ENCODE measurements at places on chromosomes 7 and 10.
A peak's percentile ranks its signal among the peaks of the same experiment; 100 is the strongest.

GRCh38 chr7:82389876-82390275 is 53.7 kb downstream of the CACNA2D1 start:
- DNase-seq, result no peak

- DNase-seq, result no peak
Observed at GRCh38 chr7:66912195-66912594, 8.8 kb upstream of the TMEM248 start.

DNA sequence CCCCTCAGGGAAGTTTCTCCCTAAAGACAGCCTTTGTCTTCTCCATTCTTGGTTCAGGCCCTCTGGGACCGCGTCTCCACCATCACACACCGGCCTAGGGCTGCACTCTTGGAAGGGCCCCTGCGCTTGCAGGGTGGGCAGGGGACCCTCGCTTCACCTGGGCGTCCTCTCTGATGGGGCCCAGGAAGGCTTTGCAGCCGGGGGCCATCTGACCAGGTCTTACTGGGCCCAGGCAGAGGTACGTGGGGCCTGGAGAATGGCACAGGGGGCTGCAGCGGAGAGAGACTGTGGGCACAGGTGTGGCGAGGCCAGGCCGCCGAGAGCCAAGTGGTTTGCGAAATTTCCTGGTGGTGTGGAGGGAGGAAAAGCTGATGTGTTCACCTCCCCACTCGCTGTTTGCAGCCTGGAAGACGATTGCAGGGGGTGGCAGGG is 44.4 kb downstream of the ALOX5 start:
- DNase-seq, result no peak

- DNase-seq, result no peak
Observed at GRCh38 chr7:151299940-151300645, 41.5 kb upstream of the NUB1 start.

GRCh38 chr7:45236666-45237065 is 79.1 kb downstream of the RAMP3 start:
- no peak for DNase-seq

GRCh38 chr7:98090116-98090515 is 16.5 kb upstream of the LMTK2 start:
- DNase-seq, result no peak

DNA sequence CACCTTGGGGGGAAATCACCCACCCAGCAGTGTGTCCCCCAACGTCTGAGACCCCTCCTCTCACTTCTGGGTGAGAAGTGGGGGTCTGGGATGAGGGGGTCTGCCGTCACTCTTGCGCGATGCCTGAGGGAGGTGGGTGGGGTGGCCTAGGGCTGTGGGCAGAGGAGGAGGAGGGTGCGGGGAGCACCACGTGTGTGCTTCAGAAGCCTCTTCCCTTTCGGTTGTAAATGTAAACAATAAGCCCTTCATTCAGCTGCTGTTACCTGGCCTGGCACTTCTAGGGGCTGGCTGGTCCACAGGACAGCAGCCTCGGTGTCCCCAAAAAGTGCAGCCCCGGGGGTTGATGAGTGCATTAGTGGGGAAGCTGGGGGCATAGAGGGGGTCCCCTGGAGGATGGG is 1.3 kb downstream of the CLIP2 start:
- DNase-seq, result no peak

- DNase-seq, result no peak
Observed at GRCh38 chr10:92747600-92747999, 57.8 kb downstream of the HHEX start.

- no peak for DNase-seq
Observed at GRCh38 chr7:7418997-7419396, 116.7 kb downstream of the COL28A1 start.

DNA sequence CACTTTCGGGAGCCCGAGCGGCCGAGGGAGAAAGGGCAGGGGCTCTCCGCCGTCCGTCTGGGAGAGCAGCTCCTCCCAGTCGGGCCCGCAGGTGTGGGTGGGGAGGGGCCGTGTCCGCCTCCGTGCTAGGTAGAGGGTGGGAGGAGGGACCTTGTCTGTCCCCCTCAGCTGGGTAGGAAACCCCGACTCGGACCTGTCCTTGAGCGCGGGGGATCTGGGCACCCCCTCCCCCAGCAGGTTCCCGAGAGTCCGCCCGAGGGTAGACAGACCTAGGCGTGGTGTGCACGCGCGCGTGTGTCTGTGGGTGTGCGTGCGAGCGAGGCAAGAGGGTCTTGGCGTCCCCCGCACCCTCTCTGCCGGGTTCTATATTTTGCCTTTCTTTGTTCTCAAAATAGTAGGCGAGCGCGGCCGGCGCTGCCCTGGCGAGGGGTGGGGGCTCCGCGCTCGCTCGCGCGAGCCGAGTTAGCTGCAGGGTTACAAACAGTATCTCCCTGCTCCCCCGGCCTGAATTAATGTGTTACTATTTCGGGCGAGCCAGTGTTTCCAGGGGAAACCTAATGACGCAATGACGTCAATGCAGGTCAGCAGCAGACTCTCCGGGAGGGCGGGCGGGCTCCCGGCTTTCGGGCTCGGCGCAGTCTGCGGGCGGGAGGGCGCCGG is 73.9 kb upstream of the LEP start:
- DNase-seq, result peak; percentile 3

GRCh38 chr10:35464825-35465456 is 128.6 kb downstream of the CCNY start:
- no peak for DNase-seq

- DNase-seq, result no peak
Observed at GRCh38 chr10:110176141-110177030, 31.0 kb upstream of the MXI1 start.

DNA sequence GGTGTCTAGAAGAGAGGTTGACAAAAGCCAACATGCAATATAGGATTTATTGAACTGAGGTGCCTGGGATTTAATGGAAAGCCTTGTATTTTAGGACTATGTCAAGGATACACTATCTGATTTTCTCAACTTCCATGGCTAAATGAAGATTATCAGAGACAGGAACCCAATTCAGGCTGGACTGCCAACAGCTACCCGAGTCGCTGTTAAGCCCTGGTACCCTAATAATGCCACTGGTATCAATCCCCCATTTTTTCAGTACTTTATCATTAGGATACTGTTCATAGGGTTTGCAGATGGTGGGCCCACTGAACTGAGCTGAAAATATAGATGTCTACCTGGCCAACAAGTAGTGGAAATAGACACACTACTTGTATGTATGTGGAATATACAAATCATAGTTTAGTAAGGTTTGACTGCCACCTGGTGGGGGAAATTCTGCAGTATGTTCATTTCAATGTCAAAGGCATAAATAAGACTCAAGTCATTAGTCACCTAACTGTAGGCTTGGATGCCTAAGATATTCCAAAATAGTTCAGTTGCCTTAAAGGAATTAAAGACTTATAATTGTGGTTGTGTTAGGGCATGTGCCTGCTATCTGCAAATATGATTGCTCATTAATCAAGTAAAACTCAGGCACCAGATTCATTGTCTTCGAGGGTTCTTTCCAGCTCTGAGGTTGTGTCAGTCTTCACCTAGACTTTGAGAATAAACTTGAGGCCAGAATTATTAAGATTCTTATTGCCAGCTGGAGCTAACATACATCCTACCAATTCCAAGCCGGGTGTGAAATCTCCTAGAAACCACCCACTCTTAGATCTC is 34.1 kb upstream of the NOBOX start:
- DNase-seq, result peak; percentile 23
